Kidney capillary endothelial cell (primary cell): ENCODE measurements at places on chromosomes 2 and 18.

DNA sequence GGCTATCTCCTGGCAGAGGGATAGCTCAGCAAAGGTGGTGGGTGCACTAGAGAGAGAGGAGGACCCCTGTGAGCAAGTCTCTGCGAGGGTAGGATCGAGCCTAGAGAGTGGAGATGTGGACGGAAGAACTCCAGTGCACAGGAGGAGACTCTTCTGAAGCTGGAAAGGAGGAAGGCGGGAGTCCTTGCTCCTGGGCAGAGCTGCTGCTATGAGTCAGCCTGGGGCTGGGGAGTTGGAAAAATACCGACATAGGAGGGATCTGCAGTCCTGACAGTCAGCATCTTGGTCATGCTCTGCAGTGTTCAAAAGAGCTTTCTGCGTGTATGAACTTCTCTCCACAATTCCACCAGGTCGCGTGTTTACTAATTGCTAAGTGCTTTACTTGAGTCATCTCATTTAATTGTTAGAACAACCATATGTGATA, 233.8 kb downstream of the LDLRAD4 start:
- no peak for DNase-seq

DNA sequence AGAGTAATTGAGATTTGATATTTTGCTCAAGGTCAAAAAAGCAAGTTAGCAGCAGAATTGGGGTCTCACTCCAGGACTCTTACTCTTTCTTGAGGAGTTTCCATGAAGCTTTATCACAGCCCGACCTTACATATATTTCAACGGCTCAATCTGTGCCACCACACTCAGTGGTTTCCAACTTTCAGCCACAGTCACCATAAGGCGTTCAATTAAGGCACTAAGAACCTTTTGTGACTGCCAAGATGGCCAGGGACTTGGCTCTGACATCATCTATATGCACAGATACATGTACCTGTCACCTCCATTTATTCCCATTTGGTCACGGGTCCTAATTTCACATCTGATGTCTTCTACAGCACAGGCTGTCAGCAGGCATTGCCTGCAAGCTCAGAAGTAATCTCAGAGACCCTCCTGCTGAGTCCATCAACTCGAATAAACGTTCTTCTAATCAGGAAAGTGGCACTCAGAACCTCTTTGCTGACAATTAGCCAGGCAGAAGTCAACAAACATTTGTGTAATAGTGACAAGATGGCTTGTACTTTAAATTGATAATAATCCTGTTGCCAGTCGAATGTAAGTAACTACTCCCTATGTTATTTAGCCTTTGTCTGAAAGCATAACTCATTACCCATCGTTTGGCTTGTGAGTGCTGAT, 16.1 kb downstream of the DYTN start:
- no peak for DNase-seq

DNA sequence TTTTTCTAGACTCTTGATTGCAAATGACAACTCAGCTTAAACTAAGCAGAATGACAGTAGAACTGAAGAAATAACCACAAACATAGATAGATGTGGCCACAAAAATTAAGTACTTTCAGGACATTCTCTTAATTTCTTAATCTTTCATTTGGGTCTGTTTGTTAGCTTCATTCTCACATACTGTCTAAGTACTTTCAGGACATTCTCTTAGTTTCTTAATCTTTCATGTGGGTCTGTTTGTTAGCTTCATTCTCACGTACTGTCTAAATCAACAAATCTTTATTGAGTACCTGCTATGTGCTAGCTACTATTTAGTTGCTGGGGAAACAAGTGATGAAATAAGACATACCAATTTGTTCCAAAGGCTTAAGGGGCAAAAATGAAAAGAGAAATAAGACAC, 35.1 kb downstream of the FAM117B start:
- DNase-seq: no peak

DNA sequence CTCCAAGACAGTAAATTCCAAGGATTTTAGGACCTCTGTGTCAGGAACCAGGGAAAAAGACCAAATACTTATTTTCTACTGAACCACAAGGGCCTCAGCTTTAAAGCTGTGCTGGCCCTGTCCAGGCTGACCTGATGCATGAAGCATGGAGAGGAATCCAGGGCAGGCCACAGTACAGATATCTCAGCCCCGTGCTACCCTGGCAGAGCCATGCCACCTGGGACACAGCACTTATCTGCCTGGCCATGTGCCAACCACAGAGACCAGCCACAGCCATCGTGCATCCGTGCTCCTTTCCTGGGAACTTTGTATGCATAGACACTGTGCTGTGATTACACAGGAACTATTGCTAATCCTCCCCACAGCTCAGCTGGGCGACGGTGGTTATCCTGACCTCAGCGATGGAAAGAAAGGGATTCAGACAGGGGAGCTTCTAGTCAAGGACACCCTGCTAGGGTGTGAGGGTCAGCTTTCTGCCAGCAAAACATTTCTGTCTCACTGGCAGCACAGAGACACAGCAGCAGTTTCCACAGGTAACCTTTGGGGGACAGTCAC, 687.4 kb upstream of the ID2 start:
- DNase-seq: no peak

- no peak for DNase-seq
Observed at GRCh38 chr2:43130548-43130875, 95.9 kb downstream of the ZFP36L2 start.

GRCh38 chr2:3257166-3257565, 120.5 kb downstream of the EIPR1 start:
- DNase-seq: no peak

GRCh38 chr2:12507295-12507694, 209.4 kb upstream of the TRIB2 start:
- DNase-seq: no peak

DNA sequence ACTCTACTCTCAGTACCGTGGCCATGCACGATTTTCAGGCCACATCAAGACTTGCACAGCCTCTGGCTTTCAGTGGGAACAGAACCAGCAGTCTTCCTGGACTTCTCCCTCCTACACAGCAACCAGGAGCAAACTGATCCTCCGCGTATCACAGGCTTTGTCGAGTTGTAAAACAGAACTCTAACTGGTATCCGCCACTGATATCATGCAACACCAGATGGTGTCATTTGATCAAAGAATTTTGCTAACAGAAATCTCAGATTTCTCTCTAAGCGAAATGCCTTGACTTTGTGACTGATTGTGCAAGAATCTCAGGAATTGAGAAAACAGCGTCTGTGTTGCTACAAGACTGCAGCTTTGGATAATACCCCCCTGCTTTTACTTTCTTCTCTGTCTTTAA, 85.7 kb downstream of the COPS8 start:
- DNase-seq: no peak

GRCh38 chr2:31234683-31235503, 941 bp downstream of the EHD3 start:
- no peak for DNase-seq

DNA sequence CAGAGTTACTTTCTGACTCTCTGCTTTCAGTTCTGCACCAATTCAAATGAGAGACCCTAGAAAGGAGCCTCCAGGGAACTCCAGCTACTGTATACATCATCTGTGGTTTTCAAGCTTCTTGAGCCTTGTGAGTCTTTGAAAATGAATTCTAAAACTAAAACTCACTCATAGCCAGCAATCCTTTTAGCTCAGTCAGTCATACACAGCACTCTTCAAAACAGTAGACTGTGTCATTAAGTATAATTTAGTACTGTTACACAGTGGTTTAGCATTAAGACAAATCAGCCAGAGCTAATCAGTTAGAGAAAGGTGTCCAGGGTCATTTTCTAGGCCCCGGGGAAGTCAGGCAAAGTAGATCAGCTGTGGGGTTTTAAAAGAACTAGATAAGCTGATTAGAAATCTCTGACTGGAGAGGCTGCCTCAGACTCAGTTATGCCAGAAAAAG, 322.1 kb upstream of the THUMPD2 start:
- DNase-seq: no peak

GRCh38 chr2:154408786-154409185, 289.7 kb upstream of the KCNJ3 start:
- no peak for DNase-seq

GRCh38 chr2:188647430-188648070, 326.6 kb upstream of the COL3A1 start:
- DNase-seq: no peak
